PC-3 (cell line): ENCODE measurements at places on chromosomes 11 and 22.

DNA sequence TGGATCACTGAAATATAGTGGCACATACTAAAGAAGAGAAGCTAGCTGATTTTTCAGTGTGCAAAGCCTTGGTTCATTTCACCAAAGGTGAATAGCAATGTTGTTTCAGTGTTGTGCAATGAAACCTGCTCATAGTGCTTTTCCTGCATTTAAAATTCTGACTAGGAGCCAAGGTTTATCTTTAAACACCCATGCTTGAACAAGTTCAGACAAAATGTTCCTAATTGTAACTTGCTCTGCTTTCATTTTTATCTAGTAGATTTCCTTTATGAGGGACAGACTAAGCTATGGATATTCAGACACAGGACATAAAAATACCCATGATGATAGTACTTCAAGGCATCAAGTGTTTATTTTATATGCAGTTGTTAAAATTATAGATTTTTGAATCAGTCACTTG lies 47.7 kb downstream of the BBOX1 start:
- no peak overlapping the region for H3K27ac ChIP-seq
- H3K27me3 ChIP-seq, result no peaks in the 10 kb centered on the region
- no peaks in the 10 kb centered on the region for H3K4me1 ChIP-seq
- no peak for DNase-seq
- H3K36me3 ChIP-seq, result no peaks in the 10 kb centered on the region

DNA sequence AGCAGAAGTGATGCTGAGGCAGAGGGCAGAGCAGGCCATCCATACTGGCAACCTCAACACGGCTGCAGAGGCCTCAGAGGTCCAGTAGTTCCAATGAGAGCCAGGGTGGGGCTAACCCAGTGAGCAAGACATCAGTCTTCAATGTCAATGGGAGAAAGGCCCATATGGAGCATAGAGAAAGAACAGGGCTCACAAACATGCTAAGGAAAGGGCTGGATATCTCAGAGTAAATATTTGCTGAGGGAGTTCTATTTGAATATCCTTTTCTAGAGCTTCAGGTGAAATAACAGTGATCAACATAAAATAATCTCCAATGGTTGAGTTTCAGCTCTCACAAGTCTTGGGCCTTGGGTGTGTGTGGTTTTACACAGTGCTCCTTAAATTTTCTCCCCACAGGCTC lies 50.8 kb upstream of the CCDC90B start:
- H3K4me1 ChIP-seq, result no peaks in the 10 kb centered on the region
- no peak overlapping the region for H3K27ac ChIP-seq
- H3K4me3 ChIP-seq, result no peak overlapping the region
- H3K27me3 ChIP-seq, result no peaks in the 10 kb centered on the region
- H3K36me3 ChIP-seq, result no peaks in the 10 kb centered on the region
- no peak for DNase-seq

DNA sequence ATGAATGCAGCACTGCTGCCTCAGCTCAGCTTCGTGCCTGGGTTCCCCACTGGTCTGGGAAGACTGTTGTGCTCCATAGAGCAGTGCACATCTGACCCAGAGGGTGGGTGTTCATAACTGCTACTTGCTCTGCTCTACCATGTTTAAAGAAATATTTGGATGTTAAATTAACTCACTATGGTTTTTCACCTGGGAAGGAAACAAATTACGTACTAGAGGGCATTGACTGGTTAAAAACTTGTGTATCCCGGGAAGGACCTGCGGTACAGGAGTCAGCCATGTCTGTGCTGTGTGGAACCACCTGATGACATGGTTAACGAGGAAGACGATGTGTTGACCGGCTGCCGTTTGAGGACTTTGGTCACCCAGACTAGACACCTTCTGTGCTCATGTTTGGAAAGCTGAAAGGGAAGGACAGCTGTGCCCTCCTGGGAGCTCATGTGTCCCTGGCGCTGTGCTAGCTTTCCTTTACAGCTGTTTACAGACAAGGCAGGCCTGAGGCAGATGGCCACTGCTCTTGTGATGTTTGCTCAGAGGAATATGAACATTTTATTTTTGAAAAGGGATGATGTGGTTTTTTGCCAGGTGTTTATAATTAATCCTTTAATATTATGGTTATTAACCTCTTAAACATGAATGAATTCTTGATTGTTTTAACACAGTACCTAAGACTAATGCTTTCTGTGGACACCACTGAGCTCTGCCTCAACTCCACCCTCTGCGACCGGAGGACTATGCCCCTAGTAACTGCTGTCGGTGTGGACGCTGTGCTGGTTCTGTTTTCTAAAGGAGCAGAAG lies 14.3 kb upstream of the AIFM3 start:
- H3K4me1 ChIP-seq, result peaks cover 16% of the 10 kb centered on the region
- no peak overlapping the region for H3K4me3 ChIP-seq
- no peaks in the 10 kb centered on the region for H3K27me3 ChIP-seq
- no peak overlapping the region for H3K27ac ChIP-seq
- no peak for DNase-seq

DNA sequence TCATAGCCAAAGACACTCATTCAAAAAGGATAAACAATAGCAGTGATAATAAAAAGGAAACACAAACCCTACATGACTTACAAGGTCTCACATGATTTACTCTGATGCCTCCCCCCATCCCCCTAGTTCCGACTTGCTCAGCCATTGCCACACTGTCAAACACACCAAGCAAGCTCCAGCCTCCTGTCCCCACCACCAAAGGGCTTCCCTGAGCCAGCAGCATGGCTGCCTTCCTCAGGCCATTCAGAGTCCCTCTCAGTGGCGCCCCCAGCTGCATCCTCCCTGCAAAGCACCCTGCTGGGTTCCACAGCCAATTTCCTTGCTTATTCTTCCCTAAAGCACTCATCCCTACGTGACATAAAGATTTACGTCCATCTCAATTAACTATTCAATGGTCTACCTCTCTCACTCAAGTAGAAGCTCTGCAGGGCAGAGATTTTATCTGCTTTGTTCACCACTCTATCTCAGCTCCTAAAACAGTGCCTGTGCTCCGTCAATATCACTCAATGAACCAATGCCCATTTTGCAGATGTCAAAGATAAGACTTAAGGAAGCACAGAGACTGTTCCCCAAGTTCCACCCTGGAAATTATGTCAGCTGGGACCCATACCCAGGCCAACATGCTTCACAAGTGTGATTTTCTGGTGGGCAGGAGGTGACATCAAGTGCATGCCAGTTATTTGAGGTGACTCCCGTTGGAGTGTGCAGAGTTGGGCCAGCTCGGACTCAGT lies 106.9 kb downstream of the SYN3 start:
- DNase-seq, result no peak
- no peak overlapping the region for H3K4me3 ChIP-seq
- H3K4me1 ChIP-seq, result no peaks in the 10 kb centered on the region
- no peak overlapping the region for H3K27ac ChIP-seq
- H3K36me3 ChIP-seq, result no peaks in the 10 kb centered on the region

- no peak overlapping the region for H3K4me3 ChIP-seq
- no peak overlapping the region for H3K27ac ChIP-seq
- H3K27me3 ChIP-seq, result no peaks in the 10 kb centered on the region
- H3K36me3 ChIP-seq, result no peaks in the 10 kb centered on the region
Observed at GRCh38 chr11:77104727-77105126, 2.1 kb downstream of the OMP start.

- DNase-seq, result peak; percentile 71
- no peaks in the 10 kb centered on the region for H3K4me1 ChIP-seq
- H3K27me3 ChIP-seq, result peaks cover 42% of the 10 kb centered on the region
- H3K36me3 ChIP-seq, result no peaks in the 10 kb centered on the region
Observed at GRCh38 chr11:59283825-59284772, 71.4 kb upstream of the MPEG1 start.

GRCh38 chr22:19065929-19066328 lies 56.3 kb downstream of the DGCR2 start:
- no peak overlapping the region for H3K4me3 ChIP-seq
- H3K36me3 ChIP-seq, result peaks cover 5% of the 10 kb centered on the region
- H3K27ac ChIP-seq, result no peak overlapping the region
- H3K4me1 ChIP-seq, result peaks cover 5% of the 10 kb centered on the region

- H3K4me3 ChIP-seq, result no peak overlapping the region
- H3K27me3 ChIP-seq, result no peaks in the 10 kb centered on the region
- peak overlapping the region; percentile 77 for H3K27ac ChIP-seq
- H3K4me1 ChIP-seq, result peaks cover 22% of the 10 kb centered on the region
Observed at GRCh38 chr11:48103621-48104567, 112.7 kb upstream of the OR4B1 start.

- H3K4me3 ChIP-seq, result no peak overlapping the region
- DNase-seq, result no peak
- H3K4me1 ChIP-seq, result no peaks in the 10 kb centered on the region
- H3K36me3 ChIP-seq, result no peaks in the 10 kb centered on the region
Observed at GRCh38 chr11:36392196-36392595, 96.1 kb downstream of the PRR5L start.

DNA sequence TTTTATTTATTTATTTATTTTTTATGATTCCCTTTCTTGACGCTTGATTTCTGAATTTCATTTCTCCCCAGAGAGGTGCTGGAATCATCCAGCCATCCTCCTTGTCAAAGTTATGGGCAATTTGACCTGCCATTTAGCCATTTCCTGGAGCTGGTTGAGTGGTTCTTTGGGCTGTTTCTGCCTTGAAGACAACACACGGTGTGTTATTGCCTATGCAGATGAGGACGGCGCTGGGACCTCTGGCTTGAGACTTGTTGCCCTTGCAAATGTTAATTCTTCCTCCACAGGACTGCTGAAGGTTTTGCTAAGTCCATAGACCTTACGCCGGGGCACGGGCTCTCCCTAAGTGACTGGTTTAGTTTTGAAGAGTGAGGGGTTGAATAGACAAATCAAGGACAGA lies 147.9 kb upstream of the PLET1 start:
- no peaks in the 10 kb centered on the region for H3K36me3 ChIP-seq
- no peak for DNase-seq
- no peak overlapping the region for H3K4me3 ChIP-seq
- H3K27me3 ChIP-seq, result peaks cover 37% of the 10 kb centered on the region; the same call in 1 of the 2 replicates
- no peak overlapping the region for H3K27ac ChIP-seq
- no peaks in the 10 kb centered on the region for H3K4me1 ChIP-seq

GRCh38 chr11:29119116-29119515 lies 897.7 kb downstream of the KCNA4 start:
- H3K4me1 ChIP-seq, result peaks cover 18% of the 10 kb centered on the region
- no peaks in the 10 kb centered on the region for H3K27me3 ChIP-seq
- no peaks in the 10 kb centered on the region for H3K36me3 ChIP-seq

GRCh38 chr11:16356057-16356760 lies at the start of gene SOX6:
Gene SOX6, minus strand, starts transcription at chr11:16356546. Its CDS starts 15,298 bp downstream, at chr11:16341248.
- DNase-seq, result no peak
- H3K36me3 ChIP-seq, result no peaks in the 10 kb centered on the region
- no peak within 1 kb of the TSS for H3K27ac ChIP-seq
- no peak within 1 kb of the TSS for H3K4me3 ChIP-seq
- H3K4me1 ChIP-seq, result no peaks in the 10 kb centered on the region

- H3K36me3 ChIP-seq, result no peaks in the 10 kb centered on the region
- H3K4me3 ChIP-seq, result no peak overlapping the region
- H3K27me3 ChIP-seq, result no peaks in the 10 kb centered on the region
Observed at GRCh38 chr22:38762551-38762983, 6.8 kb upstream of the SUN2 start.

DNA sequence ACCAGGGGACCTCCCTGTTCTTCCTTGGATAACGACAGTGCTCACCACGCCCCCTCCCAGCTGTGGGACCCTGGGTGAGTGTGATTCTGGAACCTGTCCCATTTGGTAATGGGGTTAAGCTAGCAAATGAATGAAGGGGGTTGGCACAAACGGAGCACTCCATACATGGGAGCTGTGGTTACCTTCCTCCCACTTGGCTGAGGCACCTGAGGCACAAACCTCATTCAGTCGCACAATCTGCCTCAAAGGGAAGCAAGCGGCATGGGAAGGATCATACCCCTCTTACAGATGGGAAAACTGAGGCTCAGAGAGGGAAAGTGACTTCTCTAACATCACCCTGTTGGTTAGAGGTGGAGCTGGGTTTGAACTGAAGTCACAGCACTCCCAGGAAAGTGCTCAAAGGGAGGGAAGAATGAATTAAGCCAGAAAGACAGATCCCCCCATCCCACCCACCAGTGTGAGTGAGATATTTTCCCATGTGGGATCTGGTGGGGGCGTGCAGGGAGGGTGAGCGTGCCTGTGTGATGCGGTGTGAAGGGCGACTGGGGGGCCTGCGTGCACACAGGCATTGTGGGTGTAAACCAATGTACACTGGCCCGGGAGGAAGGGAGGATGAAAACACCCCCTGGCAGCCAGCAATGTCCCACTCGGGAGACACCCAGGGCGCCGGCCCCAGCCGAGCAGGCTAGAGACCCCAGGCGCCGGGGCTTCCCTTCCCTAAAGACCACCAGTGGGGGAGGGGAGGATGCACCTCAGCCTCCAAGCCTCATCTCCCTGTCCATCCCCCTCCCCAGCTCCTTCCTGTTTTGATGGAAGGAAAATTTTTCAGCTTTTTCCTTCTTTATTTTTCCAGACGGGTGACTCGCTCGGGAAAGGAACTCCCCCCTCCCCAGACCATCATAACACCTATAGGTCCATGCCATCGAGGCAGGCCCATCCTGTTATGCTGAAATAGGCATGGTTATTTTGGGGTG lies 8.0 kb upstream of the PDGFB start:
- H3K27me3 ChIP-seq, result no peaks in the 10 kb centered on the region
- peak; percentile 71 for DNase-seq
- H3K4me3 ChIP-seq, result peak overlapping the region; percentile 55
- H3K27ac ChIP-seq, result peak overlapping the region; percentile 80

- no peaks in the 10 kb centered on the region for H3K27me3 ChIP-seq
- no peak overlapping the region for H3K27ac ChIP-seq
- no peak for DNase-seq
- H3K4me3 ChIP-seq, result no peak overlapping the region
- no peaks in the 10 kb centered on the region for H3K4me1 ChIP-seq
Observed at GRCh38 chr11:116167706-116168458, 604.9 kb downstream of the BUD13 start.

DNA sequence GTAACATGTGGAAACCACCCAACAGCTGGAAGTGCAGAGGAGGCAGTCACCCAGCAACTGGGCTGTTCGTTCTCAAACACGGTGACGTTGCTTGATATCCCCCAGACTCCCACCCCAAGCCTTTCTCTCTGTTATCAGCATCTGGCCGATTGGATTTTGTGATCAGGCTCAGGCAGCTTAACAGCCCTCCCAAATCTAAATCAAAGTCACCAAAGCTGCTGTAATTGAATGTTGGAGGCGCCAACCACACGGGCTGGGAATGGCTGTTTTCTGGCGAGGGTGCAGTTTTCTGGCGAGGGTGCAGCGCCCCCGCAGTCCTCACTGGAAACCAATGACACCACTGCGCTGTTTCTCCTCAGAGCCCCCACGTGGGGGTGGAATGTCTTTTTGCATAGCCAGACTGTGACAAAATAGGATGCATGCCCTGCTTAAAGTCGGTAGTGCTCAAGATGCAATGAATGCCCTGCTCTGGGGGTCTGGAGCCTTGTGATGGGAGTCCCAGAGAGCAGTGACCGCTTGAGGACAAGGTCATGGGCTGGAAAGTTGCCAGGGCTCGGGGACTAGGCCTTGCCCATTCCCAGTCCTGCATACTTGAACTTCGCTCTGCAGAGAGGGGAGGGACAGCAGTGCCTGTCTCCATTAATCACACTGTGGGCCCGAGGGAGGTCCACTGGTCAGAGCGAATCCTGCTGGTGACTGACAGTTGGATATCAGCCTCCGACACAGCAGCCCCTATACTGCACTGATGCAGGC lies 105.3 kb downstream of the MORC2 start:
- H3K36me3 ChIP-seq, result no peaks in the 10 kb centered on the region
- no peak overlapping the region for H3K27ac ChIP-seq
- no peaks in the 10 kb centered on the region for H3K4me1 ChIP-seq
- no peaks in the 10 kb centered on the region for H3K27me3 ChIP-seq
- H3K4me3 ChIP-seq, result no peak overlapping the region
- no peak for DNase-seq
